ENCODE measurements at places on chromosomes 16 and 17.

DNA sequence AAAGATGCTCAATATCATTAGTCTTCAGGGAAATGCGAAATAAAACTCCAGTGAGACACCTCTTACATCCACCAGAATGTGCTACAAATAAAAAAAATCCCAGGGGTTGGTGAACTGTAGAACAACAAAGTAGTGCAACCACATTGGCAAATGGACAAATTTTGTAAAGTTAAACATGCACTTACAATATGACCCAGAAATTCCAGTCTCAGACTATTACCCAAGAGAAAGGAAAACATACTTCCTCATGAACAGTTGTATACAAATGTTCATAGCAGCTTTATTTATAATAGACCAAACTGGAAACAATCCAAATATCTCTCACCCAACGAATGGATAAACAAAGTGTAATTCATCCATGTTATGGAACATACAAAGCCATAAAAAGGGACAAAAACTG lies 239.5 kb downstream of the ABCC12 start:
- no peak for DNase-seq

DNA sequence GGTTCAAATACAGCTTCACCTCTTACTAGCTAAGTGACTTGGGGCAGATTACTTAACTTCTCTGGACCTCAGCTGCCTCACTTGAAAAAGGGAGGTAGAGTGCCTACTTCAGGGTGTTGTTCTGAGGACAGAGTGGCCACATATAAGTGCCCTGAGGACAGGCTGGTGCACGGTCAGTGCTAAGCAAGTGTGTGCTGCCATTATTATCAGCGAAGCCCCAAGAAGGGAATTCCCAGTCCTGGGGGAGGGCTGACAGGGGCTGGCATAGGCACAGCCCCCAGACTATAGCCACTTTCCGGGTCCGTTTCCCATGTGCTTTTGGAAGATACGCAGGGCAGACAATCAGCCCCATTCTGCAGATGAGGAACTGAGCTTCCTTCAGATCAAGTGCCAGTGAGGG lies 2.5 kb downstream of the ZBTB4 start:
- no peak for DNase-seq

DNA sequence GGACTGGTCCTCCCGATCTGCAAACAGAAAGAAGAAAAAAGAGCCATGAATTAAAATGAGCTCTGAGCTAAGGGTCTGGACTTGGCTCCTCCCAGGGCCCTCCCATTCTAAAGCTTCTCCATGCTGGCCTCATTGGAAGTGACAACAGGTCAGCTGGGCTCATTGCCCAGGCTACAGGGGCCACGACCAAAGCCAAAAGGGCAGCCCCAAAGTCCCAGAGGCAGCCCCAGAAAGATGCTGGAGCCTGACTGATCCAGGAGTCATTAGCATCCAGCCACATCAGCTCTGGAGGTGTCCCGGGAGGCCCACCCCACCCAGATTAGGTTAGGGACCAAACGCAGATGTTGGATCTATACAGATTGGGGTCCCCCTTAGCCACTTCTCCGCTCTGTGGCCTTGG lies 58.2 kb downstream of the MYH11 start:
- no peak for DNase-seq

DNA sequence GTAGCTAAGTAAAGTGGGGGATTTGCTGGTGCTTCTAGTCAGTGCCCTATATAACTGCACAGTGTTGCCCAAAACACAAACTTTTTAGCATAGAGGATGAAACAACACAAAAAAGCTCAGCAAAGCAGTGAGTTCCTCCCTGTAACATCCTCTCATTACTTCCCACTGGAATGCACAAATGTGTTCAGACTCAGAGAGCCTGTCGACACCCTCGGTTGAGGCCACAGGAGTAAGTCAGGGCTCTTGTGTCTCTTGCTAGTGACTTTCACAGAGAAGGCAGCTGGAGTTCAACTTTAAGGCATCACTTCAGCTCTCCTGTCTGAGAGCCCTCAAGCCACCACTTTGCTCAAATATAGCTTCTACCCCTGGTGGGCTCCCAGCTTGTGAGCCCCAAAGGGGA lies 107.2 kb upstream of the NETO2 start:
- no peak for DNase-seq

GRCh38 chr16:66240088-66240487 lies 126.4 kb upstream of the CDH5 start:
- DNase-seq: no peak

Measured in GM12865 (cell line).